Left hindlimb (tissue), 1 donor: ENCODE measurements at places on chromosomes 11 and 22.

DNA sequence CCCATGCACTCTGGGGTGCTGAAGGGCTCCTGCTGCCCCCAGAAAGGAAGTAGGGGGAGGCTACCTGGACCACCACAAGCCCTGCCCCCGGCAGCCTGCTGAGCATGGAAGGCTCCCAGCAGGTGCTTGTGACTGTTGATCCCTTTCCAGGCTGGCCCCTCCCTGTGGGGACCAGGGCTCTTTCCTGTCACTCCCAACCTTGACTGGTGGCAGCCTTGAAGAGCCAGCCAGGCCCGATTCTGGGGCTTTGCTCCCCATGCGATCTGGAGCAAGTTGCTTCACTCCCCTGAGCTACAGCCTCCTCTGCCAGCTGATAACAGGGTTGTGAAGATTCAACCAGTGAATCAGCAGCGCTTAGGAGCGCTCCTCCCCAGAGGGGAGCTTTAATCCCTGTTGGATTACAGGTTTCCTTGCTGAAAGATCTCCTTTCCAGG lies 4.6 kb upstream of the CST6 start:
- DNase-seq = no peak

DNA sequence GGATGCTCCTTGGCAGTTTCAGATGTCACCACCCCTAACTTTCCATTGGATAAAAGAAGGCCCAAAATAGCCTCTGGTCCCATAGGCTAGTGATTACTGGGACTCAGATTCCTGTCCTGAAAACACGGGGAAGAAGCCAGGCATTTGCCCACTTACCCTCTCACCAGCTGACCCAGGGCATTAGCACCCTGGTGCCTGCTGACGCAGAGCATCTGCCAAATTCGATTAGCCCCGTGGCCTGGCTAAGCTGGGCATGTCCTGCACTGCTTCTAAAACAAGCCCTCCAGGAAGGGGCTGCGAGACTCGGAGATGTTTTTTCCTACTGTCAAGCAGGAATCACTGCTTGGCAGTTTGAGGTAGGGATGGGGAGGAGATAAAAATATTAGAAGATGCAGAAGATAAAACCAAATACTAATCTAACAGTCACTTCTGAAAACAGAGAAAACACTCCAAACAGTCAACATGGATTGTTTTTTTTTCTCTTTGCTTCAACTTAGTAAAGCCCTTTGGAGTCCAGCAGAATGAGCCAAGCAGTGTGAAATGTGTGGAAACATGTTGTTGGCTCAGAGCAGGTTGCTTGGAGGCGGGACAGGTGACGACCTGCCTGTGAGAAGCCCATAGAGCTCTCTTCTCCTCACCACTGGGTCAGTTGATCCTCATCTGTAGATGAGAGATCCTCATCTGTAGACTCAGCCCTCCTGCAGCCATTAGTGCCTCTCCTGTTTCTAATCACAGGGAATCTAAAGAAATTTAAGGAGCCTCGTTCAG lies 54.0 kb downstream of the BDNF start:
- no peak for DNase-seq

DNA sequence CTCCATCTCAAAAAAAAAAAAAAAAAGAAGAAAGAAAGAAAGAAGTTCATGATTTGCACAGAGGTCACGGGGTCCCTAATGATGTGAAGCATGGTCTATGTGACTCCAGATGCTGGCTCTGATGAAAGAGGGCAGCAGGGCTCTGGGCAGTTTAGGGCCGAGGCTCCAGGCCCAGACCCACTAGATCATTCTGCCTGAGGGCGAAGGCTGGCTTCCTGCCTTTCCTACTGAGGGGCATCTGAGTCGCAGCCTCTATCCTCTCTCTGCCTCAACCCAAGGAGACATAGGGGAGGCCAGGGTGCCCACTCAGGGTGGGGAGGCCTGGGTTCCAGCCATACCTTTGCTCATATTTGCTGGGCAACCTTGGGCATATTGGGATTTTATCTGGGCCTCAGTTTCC lies 4.8 kb downstream of the SLC35E4 start:
- no peak for DNase-seq

GRCh38 chr22:46115755-46116490 lies 34.4 kb upstream of the PPARA start:
- DNase-seq = no peak

DNA sequence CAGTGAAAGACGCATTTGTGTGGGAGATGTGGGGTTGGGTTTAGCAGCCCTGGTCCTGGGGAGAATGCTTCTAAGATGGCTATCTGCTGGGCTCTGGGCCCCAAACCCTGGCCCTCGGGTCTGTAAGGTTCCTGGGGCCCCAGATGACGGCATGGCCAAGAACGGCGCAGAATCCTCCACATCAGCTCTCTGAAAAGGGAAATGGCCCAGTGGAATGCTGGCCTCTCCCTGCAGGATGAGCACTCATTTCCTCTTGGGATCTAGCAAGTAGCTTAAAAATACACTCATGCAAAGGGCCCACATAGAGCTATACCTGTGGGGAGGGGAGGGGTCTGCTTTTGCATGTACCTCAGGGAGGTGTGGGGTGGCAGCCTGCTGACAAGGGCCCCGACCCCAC lies 37.5 kb upstream of the LINC01488 start:
- no peak for DNase-seq

DNA sequence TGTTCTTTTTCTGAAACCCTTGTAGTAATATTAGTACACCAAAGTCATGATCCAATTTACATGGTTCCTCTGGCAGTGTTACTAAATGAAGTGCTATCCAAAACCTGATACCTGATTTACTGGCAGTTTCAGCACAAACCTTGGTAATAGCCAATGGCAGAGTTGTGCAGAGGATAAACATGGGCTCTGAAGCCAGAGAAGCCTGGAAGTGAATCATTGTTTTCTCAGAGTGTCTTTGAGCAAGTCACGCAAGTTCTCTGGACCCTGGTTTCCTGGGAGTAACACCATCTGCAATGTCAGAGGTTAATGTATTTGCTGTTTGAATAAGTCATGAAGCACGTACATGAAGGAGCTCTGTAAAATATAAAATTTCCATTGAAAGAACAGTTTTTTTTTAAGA lies 222.3 kb upstream of the NARS2 start:
- DNase-seq = no peak

- no peak for DNase-seq
Measured at GRCh38 chr22:21661991-21662390, 3.8 kb upstream of the PPIL2 start.

- no peak for DNase-seq
Measured at GRCh38 chr11:117925198-117925925, 3.8 kb downstream of the TMPRSS13 start.

DNA sequence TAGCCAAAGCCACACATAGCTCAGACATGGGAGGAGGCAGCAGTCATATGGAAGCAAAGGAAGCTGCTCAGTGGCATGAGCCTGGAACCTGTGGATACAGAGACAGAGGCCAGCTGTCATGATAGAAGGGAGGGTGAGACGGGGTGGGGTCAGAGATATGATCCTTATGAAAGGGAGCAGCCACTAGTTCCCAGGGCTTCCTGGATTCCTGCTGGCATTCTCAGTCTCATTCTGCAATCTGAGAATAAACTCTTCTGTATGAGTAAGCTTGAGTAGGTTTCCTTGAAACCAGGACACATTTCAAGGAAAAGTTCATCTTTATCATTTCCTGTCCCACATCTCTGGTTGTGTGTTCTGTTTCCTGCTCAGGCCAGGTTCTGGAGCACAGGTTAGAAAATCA lies 220.2 kb upstream of the SNX19 start:
- no peak for DNase-seq

GRCh38 chr11:61026121-61027031 lies 54.9 kb downstream of the CD6 start:
- no peak for DNase-seq

GRCh38 chr11:2584812-2585565 lies 114.8 kb downstream of the KCNQ1OT1 start:
- DNase-seq = peak; percentile 23

- no peak for DNase-seq
Measured at GRCh38 chr11:84117394-84117793, 831.2 kb upstream of the CCDC90B start.

DNA sequence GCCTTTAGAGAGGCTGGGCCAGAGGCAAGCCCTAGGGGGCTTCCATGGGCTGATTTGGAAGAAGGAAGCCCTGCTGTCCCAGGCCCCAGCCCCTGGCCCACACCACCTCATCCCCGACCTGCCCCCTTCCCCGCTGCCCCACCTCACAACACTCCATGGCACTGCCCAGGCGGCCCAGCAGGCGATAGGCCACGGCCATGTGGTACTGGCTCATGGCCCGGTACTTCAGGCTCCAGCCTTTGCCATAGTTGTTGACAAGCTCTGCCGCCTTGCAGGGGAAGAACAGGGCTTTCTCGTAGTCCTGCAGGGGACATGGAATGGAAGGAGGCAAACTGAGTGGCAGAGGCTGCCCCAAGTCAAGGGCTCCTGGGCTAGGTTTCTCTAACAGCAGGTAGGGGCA lies 6.4 kb downstream of the RAPSN start:
- no peak for DNase-seq

DNA sequence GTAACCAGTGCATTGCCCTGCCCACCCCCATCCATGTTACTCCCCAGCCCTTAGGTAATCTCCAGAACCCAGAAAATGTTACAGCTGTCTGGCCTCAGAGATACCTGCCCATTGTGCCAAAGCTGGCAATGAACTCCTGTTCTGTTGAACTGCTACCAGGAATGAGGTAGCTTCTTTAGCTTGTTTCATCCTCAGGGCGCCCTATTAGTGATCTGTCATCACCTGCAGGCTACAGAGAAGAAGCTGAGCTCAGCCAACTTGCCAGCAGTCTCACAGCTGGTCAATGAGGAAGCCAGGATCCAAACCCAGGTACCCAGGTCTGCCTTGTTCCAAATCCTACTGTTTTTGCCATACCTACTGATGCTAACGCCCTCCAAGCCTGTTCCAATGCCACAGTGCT lies 88.7 kb downstream of the GALNT18 start:
- DNase-seq = no peak

DNA sequence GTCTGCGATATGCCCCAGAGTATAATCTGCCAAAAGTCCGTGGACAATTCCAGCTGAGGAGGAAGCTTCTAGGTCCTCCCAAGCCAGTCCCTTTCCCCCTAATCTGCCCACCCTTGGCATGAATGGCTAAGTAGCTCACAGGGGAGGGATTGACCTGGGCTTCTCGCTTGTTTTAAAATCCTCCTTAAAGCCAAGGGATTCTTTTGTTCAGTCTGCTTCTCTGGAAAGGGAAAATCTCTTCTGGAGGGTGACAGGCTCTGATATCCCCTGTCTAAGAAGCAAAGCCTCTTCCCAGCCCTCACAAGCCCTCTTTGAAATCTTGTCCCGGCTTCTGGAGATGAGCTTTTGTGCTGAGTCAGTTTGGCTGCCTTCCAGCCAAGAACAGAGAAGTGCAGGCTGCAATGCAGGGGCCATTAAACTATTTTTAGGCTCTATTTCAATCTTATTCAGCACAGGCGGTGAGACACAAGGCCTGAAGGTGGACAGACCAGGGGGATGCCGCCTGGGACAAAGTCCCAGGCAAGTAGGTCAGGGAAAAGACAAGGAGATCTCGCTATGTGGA lies 23.9 kb downstream of the NEFH start:
- peak; percentile 40 for DNase-seq

GRCh38 chr11:19918302-19919049 lies 205.8 kb downstream of the NAV2 start:
- DNase-seq = no peak

DNA sequence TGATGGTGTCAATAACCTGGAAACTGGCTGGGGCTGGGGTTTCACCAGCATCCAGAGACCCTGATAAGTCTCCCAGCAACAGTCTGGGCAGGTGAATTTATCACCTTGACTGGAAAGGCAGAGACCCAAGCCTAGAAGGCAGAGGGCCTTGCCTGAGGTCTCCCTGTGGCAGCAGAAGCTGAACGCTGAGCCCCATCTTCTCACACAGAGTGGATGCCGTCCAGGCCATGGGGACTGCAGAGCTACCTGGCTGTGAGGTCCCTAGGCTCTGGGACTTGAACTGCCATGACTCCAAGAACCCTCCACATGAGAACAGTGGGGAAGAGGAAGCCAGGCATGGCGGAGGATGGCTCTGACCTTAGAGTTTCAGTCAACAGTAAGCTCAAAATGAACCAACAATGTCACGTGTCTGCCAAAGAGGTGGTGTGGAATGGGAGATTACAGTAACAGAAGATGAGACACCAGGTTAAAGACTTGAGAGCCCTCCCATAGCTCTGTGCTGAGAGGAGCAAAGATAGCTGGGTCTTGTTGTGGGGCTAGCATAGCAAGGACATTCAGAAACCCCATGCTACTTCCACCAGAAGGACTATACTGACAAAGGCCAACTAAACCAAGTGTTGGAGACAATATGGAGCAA lies 79.1 kb upstream of the LINC01488 start:
- DNase-seq = no peak

- DNase-seq = no peak
Measured at GRCh38 chr11:36296884-36297543, 926 bp downstream of the PRR5L start.

GRCh38 chr22:39600491-39601179 lies 30.1 kb downstream of the CACNA1I start:
- no peak for DNase-seq

DNA sequence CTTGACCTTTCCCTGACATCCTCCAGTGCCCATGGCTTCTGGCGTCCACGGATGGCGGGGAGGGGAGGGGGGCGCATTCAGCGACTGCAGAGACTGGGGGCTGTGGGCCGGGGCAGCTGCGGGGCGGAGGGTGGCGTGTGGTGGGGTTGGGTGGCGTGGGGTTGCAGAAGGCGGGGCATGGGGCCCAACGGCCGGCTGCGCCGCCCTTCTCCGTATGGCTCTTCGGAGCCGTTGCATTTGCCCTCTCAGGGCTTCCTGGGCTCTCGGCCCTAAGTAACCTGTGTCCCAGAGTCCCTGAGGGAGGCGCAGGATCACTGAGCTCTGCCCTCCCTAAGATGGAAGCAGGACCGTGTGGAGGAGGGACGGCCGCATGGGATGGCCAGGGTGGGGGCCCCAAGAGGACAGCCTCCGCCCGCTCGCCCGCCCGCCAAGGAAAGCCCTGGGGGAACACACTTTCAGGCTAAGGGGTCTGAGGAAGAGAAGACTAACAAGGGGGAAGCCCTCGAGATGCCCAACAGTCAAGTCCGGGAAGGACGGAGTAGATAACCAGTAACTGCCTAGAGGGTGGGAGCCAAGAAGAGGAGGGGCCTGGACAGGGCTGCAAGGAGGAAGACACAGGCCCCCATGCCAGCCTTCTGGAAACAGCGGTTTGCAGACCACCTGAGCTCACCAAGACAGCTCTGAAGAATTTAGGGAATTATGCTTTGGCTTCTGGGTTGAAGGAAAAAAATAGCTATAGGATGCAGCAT lies 9.2 kb upstream of the AIFM3 start:
- no peak for DNase-seq

GRCh38 chr22:44883011-44883421 lies 126.8 kb downstream of the PHF21B start:
- DNase-seq = no peak

GRCh38 chr11:64843686-64844329 lies 645 bp downstream of the CDC42BPG start:
- DNase-seq = no peak

GRCh38 chr22:31046539-31047226 lies 34.4 kb upstream of the SMTN start:
- DNase-seq = peak; percentile 65

GRCh38 chr11:3959903-3960265 lies 104.4 kb downstream of the STIM1 start:
- DNase-seq = no peak
